ENCODE measurements at places on chromosomes 3 and 15.

DNA sequence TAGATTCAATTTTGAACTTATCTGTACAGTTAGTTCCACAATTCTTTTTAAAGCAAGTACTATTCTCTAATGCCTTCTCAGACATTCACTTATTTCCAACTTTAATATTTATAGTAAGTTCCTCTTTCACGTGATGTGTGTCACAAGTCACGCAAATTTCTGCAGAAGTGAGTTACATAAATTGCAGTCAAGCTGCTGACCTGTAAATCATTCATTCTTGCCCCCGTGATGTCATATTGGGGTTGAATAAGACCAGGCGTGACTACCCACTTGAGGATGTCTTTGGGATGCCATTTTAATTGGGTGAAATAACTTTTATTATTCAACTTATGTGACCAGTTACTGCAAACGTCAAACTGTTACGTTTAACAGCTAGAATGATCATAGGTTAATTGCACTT is 15.1 kb downstream of the PPARG start:
- peak; percentile 82 for DNase-seq

DNA sequence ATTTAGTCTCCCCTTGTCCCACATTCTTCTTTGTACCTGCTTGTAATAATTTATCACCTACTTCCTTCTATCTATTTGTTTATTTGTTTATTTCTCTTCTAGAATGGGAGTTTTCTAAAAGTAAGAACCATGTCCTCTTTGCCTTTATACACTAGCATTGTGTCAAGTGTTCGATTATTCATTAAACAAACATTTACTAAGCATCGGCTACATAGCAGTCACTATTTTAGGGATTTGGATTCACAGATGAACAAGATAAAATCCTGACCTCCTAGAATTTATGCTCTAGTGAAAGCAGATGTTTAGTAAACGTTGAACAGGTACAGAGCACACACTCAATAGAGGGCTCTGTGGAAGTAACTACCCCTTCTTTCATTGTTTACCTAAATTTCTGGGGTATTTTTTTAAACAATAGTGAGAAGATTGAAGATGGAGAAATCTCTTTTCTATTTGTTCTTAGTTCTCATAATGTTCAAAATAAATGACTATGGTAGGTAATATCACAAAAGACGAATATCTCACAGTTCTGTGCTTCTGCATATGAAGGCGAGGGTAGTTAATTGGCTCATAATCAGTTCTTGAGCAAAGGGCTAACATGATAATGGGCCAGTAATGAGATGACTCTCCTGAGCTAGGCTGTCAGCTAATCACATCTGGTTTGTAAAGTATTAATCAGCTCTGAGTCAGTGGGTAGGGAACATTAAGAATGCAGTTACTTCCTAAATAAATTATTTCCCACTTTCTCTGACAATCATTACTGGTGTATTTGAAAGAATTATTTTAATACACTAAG is 111.9 kb downstream of the SLC9A9 start:
- DNase-seq: no peak

DNA sequence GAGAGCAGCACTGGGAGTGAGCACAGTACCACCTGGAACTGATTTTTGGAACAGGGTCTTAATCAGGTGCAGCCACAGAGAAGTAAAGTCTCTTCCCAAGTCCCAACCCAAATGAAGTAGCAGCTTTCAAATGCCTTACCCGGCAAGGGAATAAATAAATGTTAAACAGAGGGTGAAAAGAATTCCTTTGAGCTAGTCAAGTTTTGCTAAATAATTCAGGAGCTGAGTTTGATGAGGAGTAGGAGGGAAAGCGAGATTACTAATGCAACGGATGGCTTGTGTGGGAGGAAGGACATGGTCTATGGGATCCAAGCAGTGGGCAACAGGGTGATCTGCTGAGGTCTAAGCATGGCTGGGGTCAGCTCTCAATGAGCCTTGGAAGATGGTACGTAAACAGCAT is 204.5 kb upstream of the ST8SIA2 start:
- no peak for DNase-seq

DNA sequence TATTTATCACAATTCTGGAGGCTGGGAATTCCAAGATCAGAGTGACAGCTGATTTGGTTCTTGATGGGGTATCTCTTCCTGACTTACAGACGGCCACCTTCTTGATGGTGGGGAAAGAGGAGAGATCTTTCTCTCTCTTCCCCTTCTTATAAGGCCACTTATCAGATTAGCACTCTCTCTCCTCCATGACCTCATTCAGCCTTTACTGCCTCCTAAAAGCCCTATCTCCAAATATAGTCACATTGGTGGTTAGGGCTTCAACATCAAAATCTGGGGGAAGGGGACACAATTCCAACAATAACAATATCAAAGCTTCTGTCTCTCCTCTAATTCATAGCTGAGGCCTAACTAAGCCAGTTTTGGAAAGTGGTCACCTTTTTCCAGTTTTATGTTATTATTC is 91.7 kb upstream of the MBNL1 start:
- DNase-seq: no peak

DNA sequence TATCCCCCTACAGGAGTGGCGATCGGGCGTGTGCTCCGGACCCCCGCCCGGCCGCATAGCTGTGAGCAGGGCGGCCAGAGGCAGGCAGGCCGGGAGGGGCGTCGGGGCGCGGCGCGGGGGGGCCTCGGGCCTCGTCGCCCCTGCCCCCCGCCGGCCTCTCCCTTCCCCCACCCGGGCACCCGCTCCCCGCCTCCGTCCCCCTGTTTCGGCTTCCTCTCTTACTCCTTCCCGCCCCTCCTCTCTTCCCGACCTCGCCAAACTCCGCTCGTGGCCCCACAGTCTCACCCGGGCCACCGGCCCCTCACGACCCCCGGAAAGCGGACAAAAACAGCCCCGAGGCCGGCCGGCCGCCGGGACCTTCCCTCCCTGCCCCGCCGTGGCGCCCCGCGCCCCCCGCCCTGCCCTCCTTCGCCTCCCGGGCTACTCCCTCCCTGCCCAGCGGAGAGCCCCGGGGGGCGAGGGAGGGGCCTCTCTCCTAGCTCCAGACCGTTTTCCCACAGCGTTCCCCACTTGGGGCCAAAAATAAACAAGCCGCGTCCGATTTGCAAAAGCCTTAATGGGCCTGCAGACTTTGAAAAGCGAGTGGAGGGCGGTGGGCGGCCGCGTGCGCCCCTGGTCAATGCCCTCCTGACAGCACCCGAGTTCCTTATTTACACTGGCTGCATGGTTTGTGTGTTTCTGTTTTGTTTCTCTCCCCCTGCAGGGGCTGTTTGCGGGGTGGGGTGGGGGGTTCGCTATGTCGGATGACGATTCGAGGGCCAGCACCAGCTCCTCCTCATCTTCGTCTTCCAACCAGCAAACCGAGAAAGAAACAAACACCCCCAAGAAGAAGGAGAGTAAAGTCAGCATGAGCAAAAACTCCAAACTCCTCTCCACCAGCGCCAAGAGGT is 1.0 kb downstream of the UBE2E1 start:
- DNase-seq: no peak

DNA sequence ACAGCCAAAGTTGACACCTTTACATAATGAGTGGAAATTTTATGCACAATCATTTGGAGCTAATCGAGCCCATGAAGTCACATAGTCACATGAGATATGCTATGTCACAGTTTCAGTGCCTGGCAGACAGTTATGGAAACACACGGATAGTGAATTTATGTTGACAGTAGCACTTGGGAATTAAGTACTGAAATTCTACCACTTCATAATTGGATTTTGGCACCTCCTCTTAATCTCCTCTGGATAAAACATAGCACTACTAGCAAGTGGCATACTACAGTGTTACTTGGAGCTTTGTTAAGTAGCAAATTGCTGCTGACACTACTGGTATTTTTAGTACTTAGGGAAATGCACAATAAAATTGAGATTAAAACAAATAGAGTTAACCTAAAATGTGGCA is 1679.4 kb downstream of the OTOL1 start:
- DNase-seq: no peak

DNA sequence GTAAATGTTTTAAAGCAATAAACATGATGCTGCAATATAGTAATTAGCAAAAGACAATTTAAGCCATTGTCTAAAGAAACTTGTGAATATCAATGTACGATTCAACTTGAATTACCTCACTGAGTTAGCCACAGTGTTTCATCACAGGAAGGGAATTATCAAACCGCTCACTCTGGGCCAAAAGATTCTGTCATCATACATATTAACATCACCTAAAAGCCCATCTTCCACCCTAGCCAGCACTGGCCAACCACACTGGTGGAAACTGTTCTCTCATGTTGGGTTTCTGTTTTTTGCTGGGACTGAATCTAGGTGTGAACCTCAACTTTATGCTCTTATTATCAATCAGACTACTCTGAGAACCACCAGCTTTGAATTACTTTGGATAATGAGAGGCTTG is 497.7 kb upstream of the THBS1 start:
- peak; percentile 38 for DNase-seq

- DNase-seq: no peak
Measured at GRCh38 chr15:77819851-77820728, 187.4 kb upstream of the LINGO1 start.

DNA sequence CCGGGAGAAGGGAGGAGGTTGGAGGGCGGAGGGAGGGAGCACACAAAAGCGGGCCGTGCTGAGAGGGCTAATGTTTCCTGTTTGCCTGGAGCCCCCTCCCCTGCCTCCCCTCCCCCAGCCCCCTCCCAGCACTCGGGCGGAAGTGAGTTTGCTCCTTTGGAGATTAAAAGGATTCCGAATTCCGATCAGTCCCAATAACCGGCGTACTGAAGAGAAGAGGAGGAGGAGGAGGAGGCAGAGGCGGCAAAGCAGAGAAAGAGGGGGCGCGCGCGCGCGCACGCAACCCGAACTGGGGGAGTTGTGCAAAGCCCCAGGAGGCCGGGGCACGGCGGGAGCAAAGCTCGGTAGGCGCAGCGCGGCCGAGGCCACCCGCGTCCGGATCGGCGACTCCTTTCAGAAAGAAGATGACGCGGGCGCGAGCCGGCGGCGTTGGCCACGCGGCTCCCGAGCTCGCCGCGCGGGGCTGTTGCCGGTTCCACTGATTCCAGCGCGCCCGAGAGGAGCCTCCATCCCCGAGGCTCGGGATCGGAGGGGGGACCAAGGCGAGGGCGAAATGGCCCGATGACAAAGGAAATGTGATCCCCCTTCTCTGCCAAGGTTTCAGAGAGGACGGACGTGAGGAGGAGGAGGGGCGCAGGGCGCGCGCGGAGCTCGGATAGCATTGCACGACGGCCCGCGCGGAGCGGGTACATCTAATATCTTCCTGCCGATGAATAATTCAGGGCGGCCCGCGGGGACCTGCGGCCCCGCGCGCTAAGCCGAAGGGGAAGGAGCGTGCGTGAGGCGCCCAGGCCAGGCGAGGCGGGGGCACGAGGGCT is 1.1 kb upstream of the TRIM71 start:
- no peak for DNase-seq

All from MV-4-11 (cell line).